ENCODE measurements at places on chromosomes 3 and 15.

DNA sequence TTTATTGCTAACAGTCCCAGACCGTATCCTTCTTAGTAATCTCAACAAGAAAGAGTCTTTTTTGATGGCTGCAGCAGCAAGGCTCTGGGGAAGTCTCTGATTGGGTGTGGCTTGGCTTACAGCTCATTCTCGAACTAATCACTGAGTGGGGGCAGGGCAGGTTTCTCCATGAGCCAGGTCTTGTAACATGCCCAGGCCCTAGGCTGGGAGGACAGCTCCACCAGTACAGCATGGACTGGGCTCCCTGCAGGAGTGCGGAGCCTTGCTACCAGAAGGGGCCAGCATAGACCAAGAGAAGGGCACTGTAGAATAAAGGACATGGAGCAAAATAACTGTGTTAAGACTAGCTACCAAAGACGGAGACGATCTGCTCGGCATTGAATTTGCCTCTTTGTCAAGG, 7.2 kb downstream of the CD276 start:
- no peak for DNase-seq

DNA sequence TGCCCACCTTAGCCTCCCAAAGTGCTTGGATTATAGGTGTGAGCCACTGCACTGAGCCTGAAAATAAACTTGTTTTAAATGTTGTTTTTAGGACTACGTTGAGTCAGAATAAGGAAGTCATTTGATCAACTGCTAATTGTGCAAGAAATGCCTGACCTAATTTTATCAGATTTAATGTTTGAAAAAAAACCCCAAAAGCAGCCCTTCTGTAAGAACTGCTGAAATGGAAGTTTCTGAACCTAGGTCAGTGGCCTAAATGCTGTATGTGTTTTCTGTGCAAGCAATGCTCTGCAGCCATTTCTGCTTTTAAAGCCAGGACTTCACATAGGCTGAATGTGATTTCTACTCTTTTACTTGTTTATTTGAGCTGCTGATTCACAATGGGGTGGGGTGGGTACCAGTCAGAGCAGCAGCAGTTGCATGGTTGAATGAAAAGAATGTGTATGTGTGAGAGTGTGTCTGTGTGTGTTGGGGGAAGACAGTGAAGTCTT, 6.6 kb downstream of the GPX1 start:
- DNase-seq = no peak

DNA sequence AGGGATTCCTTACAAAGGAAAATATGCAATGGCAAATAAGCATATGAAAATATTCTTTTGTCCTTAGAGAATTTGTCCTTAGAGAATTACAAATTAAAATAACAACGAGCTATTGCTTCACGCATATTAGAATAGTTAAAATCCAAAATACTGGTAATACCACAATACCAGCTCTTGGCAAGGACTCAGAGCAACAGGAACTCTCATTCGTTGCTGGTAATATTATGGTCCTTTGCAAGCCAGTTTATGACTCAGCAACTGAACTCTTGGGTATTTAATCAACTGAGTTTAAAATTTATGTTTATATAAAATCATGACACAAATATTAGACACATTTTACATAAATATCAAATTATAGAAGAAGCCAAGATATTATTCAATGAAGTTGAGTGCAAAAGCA, 1730.4 kb downstream of the SI start:
- DNase-seq = no peak

GRCh38 chr15:64844576-64845145, 2.9 kb downstream of the PLEKHO2 start:
- no peak for DNase-seq

- no peak for DNase-seq
Measured at GRCh38 chr3:150913133-150913922, 8.1 kb upstream of the MINDY4B start.

DNA sequence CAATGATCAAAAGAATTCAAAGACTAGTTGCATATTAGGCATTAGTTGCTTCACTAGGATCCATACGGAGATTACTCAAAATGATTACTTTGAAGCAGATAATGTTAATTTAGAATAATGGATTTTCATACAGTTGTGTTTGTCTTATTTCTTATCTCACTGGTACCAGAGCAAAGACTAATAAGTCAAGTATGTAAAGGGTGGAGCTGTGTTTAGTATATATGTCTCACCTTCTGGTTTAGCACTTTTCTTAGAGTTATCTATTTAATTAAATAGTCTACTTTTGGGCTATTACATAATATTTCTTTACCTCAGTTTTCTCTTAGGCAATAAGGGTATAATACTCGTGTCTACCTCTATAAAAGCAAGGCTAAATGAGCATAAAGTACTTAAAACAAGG, 18.8 kb downstream of the TMEM207 start:
- no peak for DNase-seq

DNA sequence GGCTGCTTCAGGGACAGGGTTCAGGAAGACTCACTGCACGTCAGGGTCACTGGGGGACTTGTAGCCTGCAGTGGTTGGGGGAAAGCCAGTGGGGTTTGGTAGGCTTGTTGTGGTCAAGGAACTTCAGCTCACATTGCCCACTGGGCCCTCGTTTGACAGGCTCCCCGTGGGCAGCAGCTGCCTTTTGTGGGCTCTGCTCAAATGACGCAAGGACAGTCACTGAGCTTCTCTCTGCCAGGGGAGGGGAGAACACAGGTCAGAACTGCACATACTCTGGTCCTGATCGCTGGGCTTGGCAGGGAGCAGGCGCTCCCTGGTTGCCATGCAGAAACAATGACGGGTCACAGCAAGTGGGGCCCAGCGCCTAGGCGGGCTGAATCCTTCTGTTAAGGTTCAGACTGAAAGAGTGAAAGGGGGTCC, 45.5 kb downstream of the FAM174B start:
- no peak for DNase-seq

- no peak for DNase-seq
Measured at GRCh38 chr15:44792715-44793114, 56.4 kb downstream of the TRIM69 start.

- DNase-seq = no peak
Measured at GRCh38 chr3:46468753-46469600, 4.3 kb upstream of the LTF start.

DNA sequence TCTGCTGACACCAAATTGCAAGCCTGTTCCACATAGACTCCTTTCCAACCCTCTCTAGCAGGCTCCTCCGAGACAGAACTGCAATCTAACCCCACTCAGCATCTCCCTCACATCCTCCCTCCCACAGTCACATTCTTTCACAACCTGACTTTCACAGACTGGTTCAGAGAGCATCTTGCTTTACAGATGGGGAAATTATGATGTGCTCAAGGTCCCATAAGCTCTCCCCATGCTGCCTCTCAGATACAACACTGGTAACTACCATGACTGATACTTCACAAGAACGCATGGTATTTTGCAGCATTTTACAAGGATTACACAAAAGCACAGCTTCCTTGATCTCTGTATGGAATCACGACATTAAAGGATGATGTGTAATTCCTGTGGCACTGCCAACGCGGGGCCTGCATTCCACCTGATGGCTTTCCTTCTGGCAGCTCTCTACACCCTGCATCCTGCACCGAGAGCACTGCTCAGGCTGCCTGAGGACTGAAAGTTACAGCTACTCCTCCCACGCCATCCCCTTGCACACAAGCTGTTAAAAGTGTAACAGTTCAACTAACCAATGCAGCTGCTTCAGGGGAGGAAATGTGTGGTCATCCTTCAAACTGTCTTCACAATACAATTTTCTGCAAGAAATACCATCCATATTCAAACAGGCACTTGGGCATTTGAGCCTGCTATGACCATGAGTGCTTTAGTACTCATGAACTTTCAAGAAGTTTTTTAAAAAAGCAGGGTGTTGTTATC, 27.6 kb downstream of the TBC1D2B start:
- DNase-seq = no peak

DNA sequence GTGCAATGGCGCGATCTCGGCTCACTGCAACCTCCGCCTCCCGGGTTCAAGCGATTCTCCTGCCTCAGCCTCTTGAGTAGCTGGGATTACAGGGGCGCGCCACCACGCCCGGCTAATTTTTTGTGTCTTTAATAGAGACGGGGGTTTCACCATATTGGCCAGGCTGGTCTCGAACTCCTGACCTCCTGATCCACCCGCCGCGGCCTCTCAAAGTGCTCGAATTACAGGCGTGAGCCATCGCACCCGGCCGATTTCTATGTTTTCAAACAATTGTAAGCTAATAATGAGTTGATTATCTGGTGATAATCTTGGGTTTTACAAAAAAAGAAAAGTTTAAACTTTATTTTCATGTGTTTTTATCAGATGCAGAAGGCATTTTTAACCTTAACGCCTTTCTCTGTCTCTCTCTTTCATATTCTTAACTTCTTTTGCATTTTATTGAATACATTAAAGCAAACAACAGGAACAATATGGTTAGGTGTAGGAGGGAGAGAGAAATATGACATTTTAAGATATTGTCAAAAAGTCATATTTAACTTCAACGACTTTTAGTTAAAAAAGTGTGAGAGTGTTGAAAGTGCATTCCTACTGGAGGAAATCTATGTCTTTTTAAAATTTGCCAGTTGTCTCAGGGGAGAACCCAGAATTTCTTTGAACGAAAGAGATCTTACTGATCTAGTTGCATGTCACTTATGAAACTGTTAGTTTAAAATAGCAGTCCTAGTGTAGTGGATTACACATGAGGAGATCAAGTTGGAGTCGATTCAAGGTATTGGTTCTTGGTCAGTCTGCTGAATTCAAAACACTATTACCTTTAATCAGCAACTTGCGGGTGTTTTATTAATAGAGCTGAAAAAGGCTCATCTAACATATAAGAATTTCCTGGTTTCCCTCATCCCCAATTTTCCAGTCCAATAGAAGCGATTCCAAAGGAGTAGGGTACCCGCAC, 3.4 kb upstream of the MEIS2 start:
- DNase-seq = no peak

- no peak for DNase-seq
Measured at GRCh38 chr3:51908026-51908425, 4.9 kb upstream of the IQCF1 start.

GRCh38 chr3:9087831-9088413, 124.7 kb upstream of the RAD18 start:
- no peak for DNase-seq

- DNase-seq = no peak
Measured at GRCh38 chr3:1251282-1252060, 158.6 kb downstream of the CNTN6 start.
